ENCODE measurements at places on chromosomes 2 and 18.

DNA sequence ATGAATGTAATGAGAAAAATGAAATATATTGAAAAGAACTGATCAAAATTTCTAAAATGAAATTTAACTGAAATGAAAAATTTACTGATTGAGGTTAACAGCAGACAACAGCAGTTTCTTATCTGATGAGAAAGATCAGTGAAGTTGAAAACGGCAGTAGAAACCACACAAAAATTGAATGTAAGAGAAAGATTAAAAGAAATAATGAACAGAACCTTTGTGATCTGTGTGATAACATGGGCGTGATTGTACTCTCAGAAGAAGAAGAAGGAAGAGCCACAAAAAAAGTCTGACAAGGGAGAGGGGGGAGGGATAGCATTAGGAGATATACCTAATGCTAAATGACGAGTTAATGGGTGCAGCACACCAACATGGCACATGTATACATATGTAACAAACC, 45.2 kb downstream of the FAM117B start:
- no peak for DNase-seq

DNA sequence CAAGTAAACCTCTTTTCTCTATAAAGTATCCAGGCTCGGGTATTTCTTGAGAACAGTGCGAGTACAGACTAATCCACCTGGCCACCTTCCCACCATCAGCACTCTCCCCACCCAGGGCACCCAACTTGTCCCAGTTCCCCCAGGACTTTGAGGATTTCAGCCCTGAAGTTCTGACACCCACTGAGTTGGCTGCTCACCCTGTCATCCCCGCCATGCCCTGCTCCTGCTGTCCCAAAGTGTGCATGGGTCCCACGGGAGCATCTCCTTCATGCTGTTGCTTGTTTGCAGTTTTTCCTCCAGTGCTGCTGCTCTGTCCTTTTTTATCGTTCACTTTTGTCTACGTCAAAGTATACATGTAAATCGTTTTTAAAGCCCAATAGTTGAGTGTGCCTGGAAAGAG, 273.9 kb downstream of the PHLPP1 start:
- no peak for DNase-seq

GRCh38 chr2:8693157-8693821, 11.4 kb downstream of the ID2 start:
- DNase-seq, result no peak

GRCh38 chr2:160298960-160299359, 98.9 kb upstream of the ITGB6 start:
- DNase-seq, result no peak

DNA sequence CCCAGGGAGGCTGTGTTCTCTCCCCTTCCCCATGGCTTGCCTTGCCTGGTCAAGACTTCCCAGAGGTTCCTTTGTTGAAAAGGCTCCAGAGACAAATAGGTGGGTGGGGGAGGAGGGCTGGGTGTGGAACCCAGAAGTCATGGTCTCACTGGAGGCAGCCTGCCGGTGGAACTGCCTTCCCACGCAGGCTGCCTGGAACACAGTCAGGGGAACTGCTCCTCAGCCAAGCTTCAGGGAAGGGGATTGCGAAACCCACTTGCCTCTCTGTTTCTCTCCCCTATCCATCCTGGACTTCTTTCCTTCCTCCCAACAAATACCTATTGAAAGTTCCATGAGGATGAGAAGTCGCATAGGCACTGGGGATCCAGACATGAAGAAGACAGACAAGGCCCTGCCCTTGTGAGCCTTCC, 31.6 kb downstream of the MARCO start:
- DNase-seq, result no peak

- DNase-seq, result no peak
These were observed 73.6 kb upstream of the RGPD5 start for GRCh38 chr2:109720380-109721106.

DNA sequence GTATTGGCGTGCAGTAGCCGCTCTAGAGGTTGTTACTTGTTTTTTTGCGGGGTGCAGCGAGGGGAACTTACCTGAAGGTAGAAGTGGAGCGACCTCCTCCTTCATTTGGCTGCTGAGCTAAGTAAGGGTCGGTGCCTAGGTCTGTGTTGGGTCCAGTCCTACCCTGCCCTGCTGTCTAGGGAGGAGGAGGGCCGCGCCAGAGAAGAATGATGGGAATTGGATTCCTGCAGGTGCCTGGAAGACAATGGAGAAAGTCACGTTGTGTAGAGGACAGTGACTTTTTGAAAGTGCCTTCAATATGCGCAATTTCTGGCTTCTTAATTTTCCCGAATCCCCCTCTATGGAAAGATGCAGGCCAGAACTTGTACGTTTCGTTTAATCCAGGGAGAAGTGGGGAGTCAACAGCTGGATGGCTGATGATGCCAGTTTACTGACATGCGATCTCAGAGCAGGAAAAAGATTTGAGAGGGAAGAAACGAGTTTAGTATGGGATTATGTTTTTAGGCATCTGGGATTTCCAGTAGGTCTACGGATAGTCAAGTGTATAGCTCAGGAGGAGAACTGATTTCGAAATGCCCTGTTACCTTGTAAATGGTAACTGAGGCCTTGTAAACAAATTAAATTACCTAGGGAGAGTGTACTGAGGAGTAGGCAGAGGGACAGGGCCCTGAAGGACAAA, 653 bp downstream of the MRPS9 start:
- DNase-seq, result no peak

- no peak for DNase-seq
These were observed 49.4 kb upstream of the PKDCC start for GRCh38 chr2:41998186-41999127.

GRCh38 chr2:225009768-225010167, 32.5 kb downstream of the DOCK10 start:
- DNase-seq, result no peak
